ENCODE measurements at places on chromosomes 13 and 19.

- DNase-seq, result no peak
Measured at GRCh38 chr19:41261474-41262190, 2.5 kb upstream of the HNRNPUL1 start.

- peak; percentile 99 for DNase-seq
Measured at GRCh38 chr19:17522988-17523872, 11.8 kb downstream of the PGLS start.

DNA sequence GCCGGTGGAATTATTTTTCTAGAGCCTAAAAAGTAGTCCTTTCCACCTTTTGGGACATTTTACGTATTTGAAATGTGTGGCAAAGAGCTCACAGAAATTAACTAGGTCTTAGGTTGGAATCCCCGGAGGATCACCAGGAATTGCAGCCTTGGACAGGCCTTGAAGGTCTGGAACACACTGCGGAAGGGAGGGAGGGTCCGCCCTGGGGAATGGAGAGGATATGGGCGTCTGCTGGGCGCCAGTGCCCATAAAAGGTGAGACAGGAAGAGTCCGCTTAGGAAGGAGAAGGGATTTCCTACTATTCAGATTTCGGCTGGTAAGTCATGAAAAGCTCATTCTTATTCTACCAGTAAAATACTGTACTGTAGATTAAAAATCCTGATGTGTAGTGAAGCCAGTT, 111.9 kb downstream of the COL4A2 start:
- no peak for DNase-seq

- DNase-seq, result no peak
Measured at GRCh38 chr13:30648522-30649012, 30.8 kb downstream of the USPL1 start.

DNA sequence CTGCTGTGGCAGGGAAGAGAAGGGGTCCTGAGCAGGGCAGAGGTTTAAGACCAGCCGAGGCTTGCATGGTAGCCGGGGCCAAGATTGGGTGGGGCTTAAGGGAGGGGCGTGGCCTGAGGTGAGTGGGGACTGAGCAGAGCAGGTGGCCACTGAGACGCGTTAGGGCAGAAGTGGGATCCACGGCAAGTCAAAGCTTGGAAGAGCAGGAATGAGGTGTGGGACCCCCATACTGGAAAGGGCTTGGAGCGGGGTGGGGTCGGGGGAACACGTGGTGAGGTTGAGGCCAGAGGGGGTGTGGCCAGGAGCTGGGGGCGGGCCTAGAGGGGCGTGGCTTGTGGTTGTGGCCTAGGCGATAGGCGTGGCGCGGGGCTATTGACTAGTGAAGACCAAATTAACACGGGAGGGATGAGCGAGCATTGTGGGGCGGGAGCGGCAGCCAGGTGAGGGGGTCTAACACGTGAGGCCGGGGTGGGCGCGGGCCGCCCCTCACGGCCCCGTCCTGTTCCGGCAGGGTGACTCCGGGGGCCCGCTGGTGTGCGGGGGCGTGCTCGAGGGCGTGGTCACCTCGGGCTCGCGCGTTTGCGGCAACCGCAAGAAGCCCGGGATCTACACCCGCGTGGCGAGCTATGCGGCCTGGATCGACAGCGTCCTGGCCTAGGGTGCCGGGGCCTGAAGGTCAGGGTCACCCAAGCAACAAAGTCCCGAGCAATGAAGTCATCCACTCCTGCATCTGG, 3.3 kb downstream of the CFD start:
- no peak for DNase-seq

GRCh38 chr19:13103581-13104359, 1.1 kb upstream of the LYL1 start:
- peak; percentile 80 for DNase-seq

- DNase-seq, result no peak
Measured at GRCh38 chr19:1009041-1009980, 9.1 kb downstream of the GRIN3B start.

- no peak for DNase-seq
Measured at GRCh38 chr19:49020342-49020741, 3.5 kb upstream of the LHB start.

DNA sequence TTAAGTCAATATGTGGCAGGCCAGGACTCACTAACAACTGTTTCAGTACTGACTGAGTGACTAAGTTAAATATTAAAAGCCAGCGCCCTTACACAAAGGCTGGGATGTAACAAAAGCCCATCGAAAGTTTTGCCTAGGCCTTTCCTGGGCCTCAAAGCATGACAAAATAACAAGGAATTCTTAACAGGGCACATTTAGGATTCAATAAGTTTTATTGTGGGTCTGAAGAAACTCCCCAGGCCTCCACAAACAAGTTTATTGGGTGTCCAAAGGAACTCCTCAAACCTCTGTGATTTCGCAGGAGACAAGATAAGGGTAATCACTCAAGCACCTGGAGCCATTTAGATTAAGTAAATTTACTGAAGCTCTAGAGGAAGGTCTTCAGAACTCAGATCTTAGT, 130.7 kb upstream of the SGCG start:
- DNase-seq, result no peak

GRCh38 chr13:111540486-111540885, 220.0 kb downstream of the TEX29 start:
- DNase-seq, result no peak

- DNase-seq, result no peak
Measured at GRCh38 chr19:50505856-50506611, 5.0 kb downstream of the JOSD2 start.

DNA sequence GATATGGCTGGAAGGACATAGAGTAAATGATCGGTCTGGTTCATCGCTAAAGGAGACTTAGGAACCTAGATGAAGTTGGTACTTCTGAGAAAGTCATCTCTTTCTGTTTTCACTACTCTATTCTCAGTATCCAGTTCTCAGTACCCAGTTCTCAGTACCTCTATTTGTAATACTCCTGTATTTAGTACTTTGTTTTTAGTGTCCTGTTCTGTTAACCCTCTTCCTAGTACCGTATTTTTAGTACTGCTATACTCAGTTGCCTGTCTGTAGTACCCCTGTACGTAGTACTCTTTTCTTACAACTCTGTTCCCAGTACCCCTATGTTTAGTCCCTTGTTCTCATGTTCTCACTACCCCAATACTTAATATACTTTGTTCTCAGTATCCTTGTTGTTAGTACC, 1.2 kb downstream of the RFXAP start:
- DNase-seq, result peak; percentile 9

GRCh38 chr13:41274881-41275280, 11.5 kb upstream of the MTRF1 start:
- DNase-seq, result no peak
